H4 (cell line): ENCODE measurements at places on chromosomes 1 and 21. TPM values are rescaled to one million over a fixed set of nuclear protein-coding genes. Genes with fewer than 3 reads are reported as not detected.

CASQ1 gene
- 0.41 TPM in 1 of 2 replicates, not detected in the other for total RNA-seq

KLF17 gene
- total RNA-seq, result not detected in 2 replicates

MAP1LC3C gene
- total RNA-seq, result 0.08 TPM in 1 of 2 replicates, not detected in the other

ZNF593OS gene
- total RNA-seq, result not detected in 2 replicates

ADGRL2 gene
- 29.4 and 36.4 TPM in 2 replicates for total RNA-seq

TRIM67 gene
- total RNA-seq, result not detected in 2 replicates

ZNF362 gene
- total RNA-seq, result 3.6 and 5.0 TPM in 2 replicates

EDARADD gene
- total RNA-seq, result 1.1 and 3.7 TPM in 2 replicates

SDE2 gene
- 13.6 and 14.3 TPM in 2 replicates for total RNA-seq

EFCAB14 gene
- 54.2 and 76.6 TPM in 2 replicates for total RNA-seq

C1orf185 gene
- total RNA-seq, result not detected in 2 replicates
